Glomerular endothelial cell (primary cell): ENCODE measurements at places on chromosomes 11 and 22. TPM values are rescaled to one million over a fixed set of nuclear protein-coding genes. Genes with fewer than 3 reads are reported as not detected.

DNA sequence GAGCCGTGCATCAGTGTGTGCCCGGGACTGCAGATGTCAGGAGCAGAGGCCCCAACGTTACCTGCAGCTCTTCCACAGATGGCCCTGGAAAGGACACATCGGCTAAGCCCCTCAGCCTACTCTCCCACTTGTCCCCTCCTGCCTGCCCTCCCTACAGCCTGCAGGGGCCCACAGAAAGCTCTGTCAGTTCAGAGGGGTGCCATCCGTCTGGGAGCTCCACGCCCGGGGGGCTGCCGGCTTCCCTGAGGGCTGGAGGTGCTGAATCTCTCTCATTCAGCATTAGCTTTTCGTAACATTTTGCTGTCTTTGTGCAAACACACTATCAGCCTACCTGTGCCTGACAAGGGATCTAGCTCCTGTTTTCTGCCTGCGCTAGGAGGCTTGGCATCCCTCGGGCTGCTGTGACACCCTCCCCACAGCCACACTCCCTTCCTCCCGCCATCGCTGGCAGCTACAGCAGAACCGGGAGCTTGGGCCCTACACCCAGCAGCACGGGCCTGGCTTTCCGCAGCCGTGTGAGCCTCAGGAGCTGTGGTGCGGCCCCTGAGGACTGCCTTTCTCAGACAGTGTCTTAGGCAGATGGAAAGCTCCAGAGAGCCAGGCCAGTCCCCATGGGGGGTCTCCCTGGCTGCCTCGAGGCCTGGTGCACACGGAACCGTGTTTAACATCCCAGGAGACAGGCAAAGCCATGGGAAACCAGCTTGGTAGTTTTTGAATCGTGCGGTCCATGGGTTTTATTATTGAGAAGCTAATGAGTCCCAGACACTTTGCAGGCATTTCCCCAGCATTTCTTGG lies 198.3 kb upstream of the B3GAT1 start:
- DNase-seq = no peak

- DNase-seq = no peak
Observed at GRCh38 chr11:104765401-104766095, 132.7 kb downstream of the CASP12 start.

GRCh38 chr11:71103266-71103665 lies 149.1 kb downstream of the SHANK2 start:
- DNase-seq = no peak

- no peak for DNase-seq
Observed at GRCh38 chr22:41415554-41415953, 31.0 kb downstream of the TOB2 start.

SLC25A17 gene
- total RNA-seq = 16.3 and 21.3 TPM in 2 replicates

DNA sequence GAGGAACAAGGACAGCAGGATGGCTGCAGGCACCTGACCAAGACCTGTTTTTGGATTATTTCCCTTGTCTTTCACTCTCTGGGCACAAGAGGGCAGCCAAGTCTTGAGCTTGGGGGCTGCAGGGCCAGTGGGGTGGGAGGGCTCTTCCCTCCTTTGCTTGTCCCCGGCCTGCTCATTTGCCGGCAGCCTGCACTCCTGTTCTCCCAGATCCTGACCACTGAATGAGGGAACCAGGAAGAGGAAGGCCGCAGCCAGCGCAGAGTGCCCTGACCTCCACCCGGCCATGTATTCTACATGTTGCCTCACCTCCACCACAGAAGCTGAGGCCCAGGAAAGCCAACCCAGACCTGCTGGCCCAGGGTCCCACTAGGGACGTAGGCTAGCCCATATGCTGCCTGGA lies 15.5 kb upstream of the NNMT start:
- no peak for DNase-seq

GRCh38 chr11:68497761-68498160 lies 37.2 kb downstream of the PPP6R3 start:
- no peak for DNase-seq

DNA sequence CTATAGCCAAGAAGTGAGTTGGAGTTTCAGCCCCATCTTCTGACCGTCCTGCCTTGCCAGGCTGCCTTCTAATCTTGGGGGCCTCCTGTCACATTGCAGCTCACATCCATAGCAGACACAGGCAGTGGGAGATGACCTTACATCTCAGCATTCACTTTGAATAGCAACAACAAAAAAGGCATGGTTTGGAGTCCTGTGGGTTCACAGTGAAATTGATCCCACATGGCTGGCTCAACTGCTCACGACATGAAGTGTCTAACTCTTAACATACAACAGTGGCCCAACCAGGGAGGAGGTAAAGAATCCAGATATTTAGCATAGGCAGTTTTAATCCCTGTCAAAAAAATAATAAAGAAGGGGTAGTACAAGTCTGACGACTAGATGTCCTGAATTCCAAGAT lies 38.1 kb downstream of the DBX1 start:
- DNase-seq = no peak

GRCh38 chr11:67409261-67409666 lies 5.4 kb downstream of the TBC1D10C start:
- DNase-seq = no peak

DNA sequence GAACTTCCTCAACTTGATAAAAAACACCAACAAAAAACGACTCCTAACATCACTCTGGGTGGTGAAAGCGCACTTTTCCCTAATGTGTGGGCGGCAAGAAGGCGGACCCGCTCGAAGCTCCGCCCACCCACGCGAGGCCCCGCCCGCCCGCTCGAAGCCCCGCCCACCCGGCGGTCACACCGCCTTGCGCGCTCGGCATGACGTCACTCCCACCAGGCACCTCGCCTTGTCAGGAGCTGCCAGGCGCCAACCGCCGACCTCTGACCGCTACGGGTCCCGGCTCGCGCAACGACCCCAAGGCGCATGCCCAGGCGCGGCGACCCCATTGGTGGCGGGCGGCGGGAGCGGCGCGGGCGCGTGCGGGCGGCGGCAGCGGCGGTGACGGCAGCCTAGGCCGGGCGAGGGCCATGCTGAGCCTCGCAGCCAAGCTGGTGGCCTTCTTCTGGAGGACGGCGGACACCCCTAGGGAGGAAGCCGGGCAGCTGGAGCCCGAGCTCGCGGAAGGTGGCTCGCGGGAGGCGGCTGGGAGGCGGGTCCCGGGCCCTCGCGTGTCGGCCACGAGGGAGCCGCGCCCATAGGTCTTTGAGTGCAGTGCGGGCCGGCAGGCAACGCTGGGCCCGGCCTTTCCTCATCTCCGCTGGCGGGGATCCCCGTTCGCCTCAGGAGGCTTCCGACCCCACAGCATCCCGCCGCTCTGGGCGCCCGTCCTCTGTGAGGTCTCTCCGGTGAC lies at the start of gene MOV10L1:
Gene MOV10L1 (plus strand): TSS at position 325 of the 730 bp plus-strand sequence. CDS start 83 bp downstream, at position 408.
- no peak for DNase-seq

DNA sequence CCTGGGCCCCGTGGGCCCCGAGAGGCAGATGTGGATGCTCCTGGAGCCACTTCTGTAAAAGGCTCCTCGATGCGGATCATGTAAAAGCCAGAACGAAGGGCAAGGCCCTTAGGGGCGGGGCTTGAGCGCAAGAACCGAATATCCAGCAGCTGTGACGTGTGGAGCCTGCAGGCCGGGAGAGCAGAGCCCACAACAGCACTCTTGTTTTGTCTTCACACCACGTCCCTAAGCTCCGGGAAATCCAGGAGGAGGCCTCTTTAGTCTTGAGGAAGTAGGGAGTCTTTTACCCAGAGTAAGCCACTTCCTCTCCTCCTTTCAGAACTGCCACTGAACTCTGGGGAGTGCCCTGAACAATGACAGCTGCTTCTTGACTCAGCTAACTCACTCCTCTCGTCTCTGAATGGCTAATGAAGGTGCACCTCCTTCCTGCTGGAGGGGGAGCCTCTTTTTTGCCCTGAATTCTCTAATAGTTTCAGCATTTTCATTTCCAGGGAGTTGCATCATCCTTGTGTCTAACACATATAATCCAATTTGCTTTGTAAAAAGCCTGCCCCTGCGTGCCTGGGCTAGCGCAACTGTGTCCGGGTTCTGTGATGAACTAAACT lies 12.5 kb downstream of the L3MBTL2 start:
- DNase-seq = no peak

DNA sequence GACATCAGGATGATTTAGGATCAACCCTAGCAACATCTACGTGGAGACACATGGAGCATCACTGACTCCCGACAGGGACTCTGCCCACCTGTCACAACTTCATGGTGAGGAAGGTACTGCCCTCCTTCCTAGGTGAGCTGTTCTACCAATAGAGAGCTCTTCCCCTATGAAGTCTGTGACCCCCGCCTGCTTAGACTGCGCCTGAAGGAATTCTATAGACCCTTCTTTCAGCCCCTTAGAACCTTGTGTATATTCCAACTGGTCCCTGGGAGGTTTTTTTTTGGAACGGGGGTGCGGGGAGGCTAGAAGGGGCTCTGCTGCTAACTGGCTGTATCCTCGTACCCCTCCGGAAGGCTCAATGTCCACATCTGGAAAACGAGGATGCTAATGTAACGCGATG lies 566 bp downstream of the INTS4 start:
- DNase-seq = no peak

GRCh38 chr22:36225333-36225922 lies 13.9 kb downstream of the APOL2 start:
- no peak for DNase-seq

MFNG gene
- 109 and 152 TPM in 2 replicates for total RNA-seq

PRDX5 gene
- 305 and 480 TPM in 2 replicates for total RNA-seq

TRAF6 gene
- 12.9 and 16.2 TPM in 2 replicates for total RNA-seq

TRPM5 gene
- total RNA-seq = not detected in 2 replicates

SMC1B gene
- not detected in 2 replicates for total RNA-seq

HPX gene
- 2.5 TPM in 1 of 2 replicates, not detected in the other for total RNA-seq

- DNase-seq = no peak
Observed at GRCh38 chr22:39468487-39469325, 11.9 kb downstream of the MGAT3 start.

ACR gene
- 0.76 TPM in 1 of 2 replicates, not detected in the other for total RNA-seq
